ENCODE measurements at places on chromosomes 16 and 17. TPM values are rescaled to one million over a fixed set of nuclear protein-coding genes. Genes with fewer than 3 reads are reported as not detected.

CHST5 gene
- total RNA-seq: 0.15 TPM

DNA sequence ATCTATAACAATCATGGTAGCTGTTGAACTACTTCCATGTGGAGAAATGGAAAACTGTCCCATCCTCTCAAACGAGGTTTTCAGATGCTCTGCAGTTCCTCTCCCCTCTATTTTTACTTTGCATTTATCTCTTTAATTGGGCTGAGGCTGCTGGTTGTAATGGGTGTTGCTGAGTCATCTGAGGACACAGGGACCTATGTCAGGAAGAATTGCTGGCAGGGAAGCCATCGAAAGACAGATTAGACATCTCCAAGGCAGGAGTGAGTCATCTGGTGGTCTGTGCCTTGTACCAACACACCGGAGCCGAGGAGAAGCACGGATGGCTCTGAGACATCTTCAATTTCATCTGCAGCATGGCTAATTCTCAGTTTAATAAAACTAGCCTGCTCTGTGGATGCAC lies 394.5 kb downstream of the GRIN2A start:
- DNase-seq: no peak

- no peak for DNase-seq
These were observed 16.6 kb upstream of the PMFBP1 start for GRCh38 chr16:72188541-72188940.

DNA sequence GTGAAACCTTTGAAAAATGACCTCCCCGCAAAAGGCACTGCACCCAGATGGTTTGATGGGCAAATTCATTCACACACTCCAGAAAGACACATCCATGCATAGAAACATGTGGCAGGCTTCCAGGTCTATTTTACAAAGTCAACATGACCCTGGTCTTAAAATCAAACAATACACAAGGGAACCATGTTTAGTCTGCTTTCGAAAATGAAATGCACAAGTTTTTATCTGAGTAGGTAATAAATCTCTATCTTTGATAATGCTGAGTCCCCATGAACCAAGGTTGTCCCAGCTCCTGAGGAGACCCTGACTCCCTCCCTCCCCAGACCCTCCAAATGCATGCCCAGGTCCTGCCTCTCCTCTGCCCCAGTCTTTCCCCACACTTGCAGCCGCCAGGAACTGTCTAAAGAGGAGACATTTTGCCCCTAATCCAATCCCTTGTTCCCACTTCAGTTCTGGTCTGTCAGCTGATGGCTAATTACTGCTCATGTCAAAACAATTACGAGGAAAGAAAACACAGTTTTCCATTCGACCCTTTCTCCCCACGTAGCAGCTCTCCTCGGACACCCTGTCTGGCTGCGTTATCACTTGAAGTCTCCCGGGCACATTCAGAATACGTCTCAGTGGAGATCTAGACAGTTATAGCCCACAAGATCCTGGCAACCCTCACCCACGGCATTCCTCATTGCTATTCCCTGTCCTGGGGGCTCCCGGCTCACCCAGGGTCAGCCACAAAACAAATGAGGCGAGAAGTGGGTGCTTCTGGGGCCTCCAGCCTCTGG lies 68.8 kb upstream of the RCVRN start:
- no peak for DNase-seq

ABCC12 gene
- total RNA-seq: not detected

GRCh38 chr17:31092475-31093064 lies 2.2 kb upstream of the NF1 start:
- no peak for DNase-seq

ADAMTS18 gene
- total RNA-seq: not detected

GRCh38 chr16:77859493-77860232 lies 71.3 kb downstream of the VAT1L start:
- no peak for DNase-seq

DNA sequence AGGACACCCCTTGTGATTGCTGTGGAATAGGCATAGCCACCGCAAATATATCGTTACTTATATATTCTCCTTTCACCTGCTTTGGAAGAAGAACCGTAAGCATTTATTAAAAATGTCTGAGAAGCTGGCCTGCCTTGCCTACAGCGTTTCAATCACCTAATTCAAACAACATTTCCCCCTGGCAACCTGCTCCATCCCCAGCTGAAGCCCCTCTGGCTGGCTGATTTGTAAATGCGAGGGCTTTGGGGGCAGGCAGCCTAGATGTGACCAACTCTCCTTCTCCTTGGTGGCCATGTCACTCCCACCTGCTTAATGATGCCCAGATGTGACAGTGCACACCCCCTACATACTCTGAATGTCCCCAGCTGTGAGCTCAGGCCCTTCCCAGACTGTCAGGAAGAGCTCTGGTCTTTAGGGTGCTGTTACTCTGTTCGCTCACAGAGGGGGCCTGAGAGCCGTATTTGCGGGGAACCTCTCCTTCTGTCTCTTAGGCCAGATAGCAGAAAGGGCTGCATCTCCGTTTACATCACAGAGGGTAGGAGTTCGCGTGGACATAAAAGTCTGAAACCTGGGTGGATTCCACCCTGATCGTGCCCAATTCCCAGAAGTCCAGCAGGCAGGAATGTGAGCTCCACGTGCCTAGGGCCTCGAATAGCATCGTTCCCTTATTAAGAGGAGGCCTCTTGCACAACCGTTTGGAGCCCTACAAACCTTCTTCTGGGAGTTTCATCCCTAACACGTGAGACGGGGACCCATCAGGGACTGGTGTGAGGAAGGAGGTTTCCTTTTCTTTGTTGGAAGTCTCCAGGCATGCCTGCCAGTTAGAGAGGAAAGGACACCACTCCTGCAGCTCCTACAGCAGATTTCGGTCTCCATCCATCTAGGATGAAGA lies 2.4 kb upstream of the SDK2 start:
- DNase-seq: no peak

- DNase-seq: no peak
These were observed 2.1 kb downstream of the MED13 start for GRCh38 chr17:62062944-62063343.

DNA sequence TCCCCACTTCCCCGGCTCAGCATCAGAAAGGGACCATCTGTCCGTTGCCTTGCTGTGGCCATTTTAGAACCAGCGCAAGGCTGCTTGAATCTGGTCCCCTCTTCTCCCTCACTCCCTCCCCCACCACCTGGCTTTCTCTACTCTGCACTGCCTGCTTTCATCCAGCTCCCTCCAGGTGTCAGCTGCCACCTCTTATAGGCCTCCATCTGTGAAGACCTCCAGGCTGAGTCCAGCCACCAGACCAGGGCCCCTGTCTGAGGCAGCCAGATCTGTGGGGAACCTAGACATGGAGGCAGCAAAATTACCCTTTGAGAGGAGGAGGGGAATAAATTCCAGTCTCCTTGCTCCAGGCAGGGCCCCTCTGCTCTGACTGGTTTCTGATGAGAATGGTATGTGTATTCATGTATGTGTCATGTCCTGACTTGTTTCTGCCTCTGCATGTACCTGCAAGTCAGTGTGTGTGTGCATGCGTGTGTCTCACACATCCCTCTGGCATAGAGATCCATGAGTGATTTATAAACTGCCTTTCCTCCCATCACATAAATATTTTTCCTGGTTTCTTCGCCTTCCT lies 21.1 kb downstream of the MINK1 start:
- DNase-seq: no peak

GRCh38 chr17:64180089-64181073 lies 50.4 kb upstream of the ERN1 start:
- no peak for DNase-seq

DNA sequence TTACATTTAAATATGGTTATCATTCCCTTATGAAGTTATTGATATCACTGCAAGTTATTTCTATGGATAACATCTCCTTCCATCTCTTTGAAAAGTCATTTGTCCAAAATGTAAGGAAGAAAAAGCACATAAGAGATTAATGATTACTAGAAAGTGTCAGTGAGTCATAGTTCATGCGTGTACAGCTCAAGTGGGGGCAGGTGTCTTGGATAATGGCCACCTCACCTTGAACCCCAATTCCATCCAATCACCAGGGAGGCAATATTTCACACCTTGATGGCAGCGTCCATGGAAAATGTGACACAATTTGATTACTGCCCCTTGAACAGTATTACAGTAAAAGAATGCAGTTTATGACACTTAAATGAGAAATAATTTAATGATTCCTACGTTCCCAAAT lies 358.3 kb upstream of the SOX9 start:
- no peak for DNase-seq

CCL16 gene
- total RNA-seq: not detected
